ENCODE measurements at places on chromosomes 12 and 14. TPM values are rescaled to one million over a fixed set of nuclear protein-coding genes. Genes with fewer than 3 reads are reported as not detected.

- no peak for DNase-seq
These were observed 23.8 kb upstream of the CCDC175 start for GRCh38 chr14:59600211-59600945.

GRCh38 chr14:75283162-75283832 lies 4.7 kb downstream of the FOS start:
- DNase-seq = no peak

- DNase-seq = no peak
These were observed 87.3 kb downstream of the PHLDA1 start for GRCh38 chr12:75944097-75944904.

- no peak for DNase-seq
These were observed 242.2 kb downstream of the SOX5 start for GRCh38 chr12:23707270-23707669.

- DNase-seq = no peak
These were observed 56.5 kb downstream of the HSPB8 start for GRCh38 chr12:119235197-119235751.

DNA sequence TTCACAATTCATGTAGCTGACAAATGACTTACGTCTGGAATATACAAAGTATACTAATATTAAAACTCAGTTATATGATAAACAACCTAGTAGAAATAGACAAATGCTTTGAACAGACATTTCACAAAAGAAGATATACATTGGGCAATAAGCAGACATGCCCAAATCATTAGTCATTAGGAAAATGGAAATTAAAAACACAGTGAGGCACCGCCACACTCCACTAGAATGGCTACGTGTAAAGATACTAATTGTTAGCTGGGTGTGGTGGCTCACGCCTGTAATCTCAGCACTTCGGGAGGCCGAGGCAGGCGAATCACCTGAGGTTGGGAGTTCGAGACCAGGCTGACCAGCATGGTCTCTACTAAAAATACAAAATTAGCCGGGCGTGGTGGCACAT lies 248.9 kb upstream of the TMEM132C start:
- DNase-seq = no peak

DNA sequence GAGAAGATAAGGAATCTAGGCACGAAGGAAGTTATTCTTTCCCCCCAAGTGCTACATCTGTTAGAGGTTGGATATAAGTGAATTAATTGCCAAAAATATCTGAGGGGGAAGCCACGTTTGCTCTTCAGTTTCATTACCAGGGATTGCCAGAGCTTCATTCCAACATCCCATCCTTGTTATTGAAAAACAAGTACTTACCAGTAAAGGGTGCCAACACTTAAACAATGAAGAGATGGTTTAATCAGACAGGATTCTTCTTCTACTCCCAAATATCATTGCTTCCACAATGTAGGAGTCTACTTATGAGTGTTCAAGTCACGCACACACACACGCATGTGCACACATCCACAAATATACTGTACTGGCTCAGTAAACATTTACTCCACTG lies 312.4 kb downstream of the RPAP3 start:
- DNase-seq = no peak

FGF6 gene
- not detected for total RNA-seq

Data from activated T-helper 2 cell treated with anti-CD3 and anti-CD28 coated beads, Interferon-gamma antibody, Interleukin-2, Interleukin-4, amounts not matched to agents 10 μg/mL and 5 μg/mL and 100 μg/mL, durations not matched to agents 14 hours and 24 hours and 36 hours (primary cell).